ENCODE measurements at places on chromosomes 16 and 17. TPM values are rescaled to one million over a fixed set of nuclear protein-coding genes. Genes with fewer than 3 reads are reported as not detected.

The TRPV3 gene
- total RNA-seq, result not detected

The RNF166 gene
- 32.4 TPM for total RNA-seq

The CHST4 gene
- total RNA-seq, result not detected

The PLEKHH3 gene
- 8.8 TPM for total RNA-seq

- DNase-seq, result no peak
Observed at GRCh38 chr16:1791943-1792812, 1.3 kb downstream of the IGFALS start.

GRCh38 chr17:1506649-1507267, 9.7 kb downstream of the INPP5K start:
- DNase-seq, result no peak

GRCh38 chr17:8806926-8807550, 7.9 kb upstream of the MFSD6L start:
- DNase-seq, result no peak

Measured in SJSA1 (cell line).